ENCODE measurements at places on chromosomes 4 and X.

- no peak for DNase-seq
These were observed 54.6 kb downstream of the PTCHD1 start for GRCh38 chrX:23389196-23389792.

GRCh38 chr4:159273141-159273438 lies 170.2 kb downstream of the RAPGEF2 start:
- DNase-seq, result peak; percentile 13

DNA sequence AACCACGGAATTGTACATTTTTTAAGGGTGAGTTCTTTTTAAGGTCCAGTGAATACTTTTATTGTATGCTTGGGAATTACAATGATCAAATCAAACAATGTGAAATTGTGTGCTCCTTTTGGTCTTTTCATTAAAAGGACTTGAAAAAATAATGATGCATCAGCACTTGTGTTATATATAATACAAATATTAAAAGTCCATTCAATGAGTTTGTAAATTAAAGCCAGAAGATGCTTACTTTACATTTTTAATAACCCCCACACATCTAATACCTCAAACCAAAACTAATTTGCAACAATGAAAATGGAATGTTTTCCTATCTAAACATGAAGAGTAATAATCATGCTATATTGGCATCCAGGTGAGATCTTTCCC lies 369.8 kb upstream of the LCORL start:
- DNase-seq, result no peak

GRCh38 chrX:124208660-124209059 lies 123.8 kb upstream of the TEX13D start:
- no peak for DNase-seq

- no peak for DNase-seq
These were observed 94.5 kb downstream of the RS1 start for GRCh38 chrX:18577400-18577799.

GRCh38 chr4:163492951-163493504 lies 1.5 kb upstream of the TMA16 start:
- no peak for DNase-seq

- DNase-seq, result no peak
These were observed 454.6 kb downstream of the MAGEB5 start for GRCh38 chrX:26670521-26670920.

Measured in SHP77 treated with DMSO at 0.1 percent for 48 hours (cell line).